ENCODE measurements at places on chromosomes 2 and 18.

DNA sequence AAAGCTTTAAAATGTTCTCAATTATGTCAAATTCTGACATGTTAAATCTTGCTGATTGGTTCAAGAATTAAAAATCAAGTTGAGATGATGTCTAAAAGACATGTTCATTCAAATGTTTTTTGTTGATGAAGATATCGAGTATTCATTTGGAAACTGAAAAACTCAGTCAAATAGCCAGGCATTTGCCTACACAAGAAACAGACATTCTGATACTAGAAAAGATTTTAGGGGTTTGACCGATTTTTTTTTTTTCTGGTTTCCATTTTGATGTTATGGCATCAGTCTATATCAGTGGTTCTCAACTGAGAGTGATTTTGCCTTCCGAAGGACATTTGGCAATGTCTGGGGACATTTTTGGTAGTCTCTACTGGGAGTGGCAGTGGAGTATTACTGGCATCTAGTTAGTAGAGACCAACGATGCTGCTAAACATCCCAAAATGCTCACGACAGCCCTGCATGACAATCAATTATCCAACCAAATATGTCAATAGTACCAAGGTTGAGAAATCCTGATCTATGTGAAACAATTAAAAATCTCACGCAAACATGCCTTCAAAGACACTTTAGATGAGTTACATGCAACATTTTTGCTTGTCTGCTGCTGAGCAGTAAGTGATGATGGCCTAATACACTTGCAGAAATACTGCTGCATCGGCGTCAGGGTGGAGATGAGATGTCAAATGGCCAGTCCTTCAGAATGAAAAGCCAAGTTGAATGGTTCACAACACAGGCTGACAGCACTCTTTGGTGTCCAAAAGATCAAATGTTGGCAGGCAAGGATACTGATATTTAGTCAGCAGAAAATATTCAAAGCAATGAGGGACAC, 12.5 kb downstream of the RASGRP3 start:
- no peak for DNase-seq

DNA sequence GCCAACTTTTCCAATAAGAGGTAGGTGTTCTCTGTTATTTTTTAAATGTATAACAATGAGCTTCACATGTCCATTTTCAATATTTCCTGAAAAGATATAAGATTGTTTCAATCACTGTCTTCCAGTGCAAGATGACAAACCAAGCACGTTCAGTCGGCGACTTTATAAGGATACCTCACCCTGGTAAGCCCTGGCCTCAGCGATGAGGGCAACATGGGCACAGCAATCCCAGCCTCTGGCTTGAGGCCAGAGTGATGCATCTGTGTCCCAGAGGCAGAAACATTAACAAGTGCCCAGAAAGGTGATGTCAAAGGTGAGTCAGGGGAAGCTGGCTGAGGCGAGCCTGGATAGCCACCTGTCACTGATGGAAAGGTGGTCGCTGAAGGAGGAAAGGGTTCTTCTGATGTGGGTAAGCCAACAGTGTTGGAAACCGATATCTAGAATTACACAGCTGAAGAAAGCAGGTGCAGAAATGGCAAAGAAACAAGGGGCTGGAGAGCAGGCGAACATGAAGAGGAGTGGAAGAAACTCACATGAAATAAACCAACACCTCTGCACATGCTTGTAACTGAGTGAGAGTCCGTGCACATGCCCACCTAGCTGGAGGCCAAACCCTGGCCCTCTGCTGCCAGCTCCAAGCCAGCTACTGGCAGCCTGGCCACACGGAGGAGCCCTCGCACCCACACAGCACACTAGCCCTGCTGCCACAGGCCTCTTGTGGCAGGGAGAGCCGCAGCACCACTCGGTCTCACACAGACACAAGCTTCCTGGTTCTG, 65.5 kb downstream of the FBXO15 start:
- DNase-seq: no peak

DNA sequence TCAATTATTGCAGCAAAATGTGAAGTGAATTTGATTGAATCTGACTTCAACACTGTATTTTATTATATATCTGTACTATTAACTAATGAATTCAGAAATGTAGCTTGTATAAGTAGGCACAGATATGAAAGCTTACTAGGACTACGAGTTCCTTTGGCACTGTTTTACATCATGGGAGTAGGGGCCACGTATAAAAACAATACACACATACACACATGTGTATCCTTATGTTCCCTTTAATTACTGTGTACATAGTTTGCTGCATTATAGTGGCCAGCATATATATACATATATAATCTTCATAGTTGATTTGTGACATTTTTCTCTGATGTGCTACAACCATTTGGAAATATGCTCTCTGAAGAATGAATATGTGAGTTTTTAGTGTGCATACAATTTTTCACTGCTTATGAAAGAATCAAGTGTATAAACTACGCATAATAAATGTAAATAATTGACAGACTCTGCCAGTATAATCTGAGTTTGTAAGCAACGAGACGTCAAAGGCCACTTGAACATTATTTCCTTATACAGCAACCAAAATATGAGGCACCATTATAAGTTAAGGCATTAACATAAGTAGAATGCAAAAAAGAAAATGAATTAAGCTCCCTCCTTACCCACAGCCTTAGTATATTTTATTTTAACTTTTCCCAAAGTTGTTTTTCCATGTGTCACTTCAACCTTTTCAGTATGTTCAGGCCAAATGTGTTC, 98.1 kb upstream of the GALNT5 start:
- no peak for DNase-seq

- DNase-seq: peak; percentile 44
Measured at GRCh38 chr18:80184243-80184772, 63.0 kb downstream of the PARD6G start.

DNA sequence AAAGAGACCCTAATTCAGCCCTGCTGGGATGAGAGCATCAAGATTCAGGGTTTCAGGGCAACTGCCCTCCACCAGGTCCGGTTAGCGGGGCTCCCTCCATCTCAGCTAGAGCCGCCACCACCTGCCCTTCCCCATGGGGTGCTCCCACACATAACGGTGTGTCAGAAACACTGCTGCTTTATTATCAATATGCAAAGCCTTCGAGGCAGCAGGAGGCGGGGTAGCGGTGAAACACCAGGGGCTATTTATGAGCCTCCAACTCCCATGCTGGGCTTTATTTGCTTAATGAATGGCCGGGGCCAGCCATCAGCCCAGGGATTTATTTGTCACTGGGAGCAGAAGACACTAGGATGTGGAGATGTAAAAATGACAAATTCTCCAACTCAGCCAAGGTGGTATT, 109.8 kb downstream of the GALNT14 start:
- DNase-seq: no peak

DNA sequence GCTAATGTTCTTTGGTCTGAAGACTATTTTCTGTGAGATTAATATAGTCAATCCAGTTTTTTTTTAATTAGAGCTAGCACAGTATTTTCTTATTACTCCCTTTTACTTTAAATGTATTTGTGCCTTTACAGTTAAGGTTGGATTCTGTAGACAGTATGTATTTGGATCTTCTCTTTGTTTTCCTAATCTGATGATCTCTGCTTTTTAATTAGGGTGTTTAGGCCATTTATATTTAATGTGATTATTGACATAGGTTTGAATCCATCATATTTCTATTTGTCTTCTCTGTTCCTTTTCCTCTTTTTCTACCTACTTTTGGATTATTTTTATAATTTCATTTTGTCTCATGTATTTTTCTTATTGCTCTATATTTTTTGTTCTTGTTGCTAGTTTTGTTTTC, 437.7 kb downstream of the CPS1 start:
- DNase-seq: no peak

DNA sequence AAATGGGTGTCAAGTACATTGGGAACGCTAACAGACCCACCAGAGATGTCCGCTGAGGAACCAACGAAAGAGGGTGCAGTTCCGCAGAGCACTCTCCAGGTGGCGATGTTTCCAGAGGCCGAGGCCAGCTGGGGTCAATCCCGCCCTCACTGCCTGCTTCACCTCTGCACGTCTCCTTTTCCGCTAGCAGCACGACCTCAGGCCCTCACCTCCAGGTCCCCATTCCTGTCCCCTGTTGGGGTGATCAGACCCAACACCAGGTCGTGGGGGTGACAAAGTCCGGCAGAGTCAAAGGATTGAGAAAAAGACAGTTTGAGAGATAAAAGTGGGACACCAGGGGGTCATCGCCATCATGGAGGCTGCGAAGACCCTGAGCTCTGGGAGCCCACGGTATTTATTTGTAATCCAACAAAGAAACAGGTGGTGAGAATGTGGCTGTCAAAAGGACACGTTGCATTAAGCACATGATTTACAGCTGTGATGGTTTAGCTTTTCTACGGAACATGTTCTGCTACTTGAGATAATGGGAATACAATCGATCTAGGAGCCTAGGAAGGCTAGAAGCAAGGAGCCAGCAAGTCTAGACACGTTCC, 27.3 kb downstream of the ZAP70 start:
- no peak for DNase-seq

- DNase-seq: no peak
Measured at GRCh38 chr2:168935810-168936581, 34.9 kb downstream of the G6PC2 start.

DNA sequence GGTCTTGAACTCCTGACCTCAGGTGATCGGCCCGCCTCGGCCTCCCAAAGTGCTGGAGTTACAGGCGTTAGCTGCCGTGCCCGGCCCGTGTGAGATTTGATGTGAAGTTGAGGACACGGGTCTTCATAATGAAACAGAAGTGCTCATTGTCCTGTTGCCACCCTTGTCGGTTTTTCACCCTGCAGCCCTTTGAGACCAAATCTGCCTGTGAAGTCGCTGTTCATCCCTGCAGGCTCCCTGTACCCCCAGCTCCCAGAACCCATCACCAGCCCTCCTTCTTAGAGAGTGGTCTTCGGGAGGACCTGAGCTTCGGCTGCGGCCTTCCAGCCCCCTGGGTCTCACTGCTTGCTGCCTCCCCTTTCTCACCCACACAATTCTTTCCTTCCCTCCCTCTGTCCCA, 325.2 kb downstream of the GBX2 start:
- DNase-seq: no peak

DNA sequence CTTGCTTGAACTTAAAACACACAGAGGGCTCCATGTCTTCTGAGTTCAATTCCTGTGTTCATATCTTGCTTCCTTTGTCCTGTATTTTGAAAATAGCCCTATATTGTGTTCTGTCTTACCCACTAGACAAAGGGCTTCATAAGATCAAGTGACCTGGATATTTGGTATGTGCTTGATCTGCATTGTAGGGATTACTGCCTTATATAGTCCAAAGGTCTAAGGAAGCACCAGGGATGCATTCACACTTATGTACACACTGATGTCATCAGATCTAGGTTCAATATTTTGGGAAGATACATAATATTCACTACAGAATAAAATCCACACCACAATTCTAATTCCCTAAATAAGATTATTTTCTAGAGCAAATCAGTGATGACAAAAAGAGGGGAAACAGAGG, 278.0 kb upstream of the KYNU start:
- no peak for DNase-seq

- no peak for DNase-seq
Measured at GRCh38 chr18:62081248-62081647, 105.6 kb downstream of the PIGN start.

DNA sequence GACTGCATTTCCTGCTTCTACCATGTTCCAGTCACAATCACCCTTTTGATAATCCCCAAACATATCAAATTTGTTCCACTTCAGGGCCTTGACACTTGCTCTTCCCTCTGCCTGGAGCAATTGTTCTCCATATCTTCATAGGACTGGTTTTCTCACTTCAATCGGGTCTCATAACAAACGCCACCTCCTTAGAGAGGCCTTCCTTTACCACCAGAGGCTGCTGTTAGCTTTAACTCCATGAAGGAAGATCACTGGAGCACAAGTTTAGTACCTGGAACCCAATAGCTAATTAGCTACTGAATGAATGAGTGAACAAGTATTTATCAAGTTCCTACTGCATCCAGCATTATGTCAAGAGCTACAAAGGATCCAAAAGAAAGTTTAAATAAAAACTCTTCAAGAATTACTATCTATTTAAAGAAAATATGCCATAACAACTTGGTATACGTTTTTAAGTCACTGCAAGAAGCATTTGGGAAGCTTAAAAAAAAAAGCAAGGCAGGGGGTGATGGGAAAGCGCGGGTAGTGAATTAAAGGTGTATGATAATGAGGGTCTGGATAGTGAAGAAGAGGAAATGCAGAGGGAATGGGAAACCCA, 58.8 kb downstream of the BAZ2B start:
- no peak for DNase-seq

GRCh38 chr2:72083751-72084583, 63.7 kb downstream of the CYP26B1 start:
- no peak for DNase-seq

DNA sequence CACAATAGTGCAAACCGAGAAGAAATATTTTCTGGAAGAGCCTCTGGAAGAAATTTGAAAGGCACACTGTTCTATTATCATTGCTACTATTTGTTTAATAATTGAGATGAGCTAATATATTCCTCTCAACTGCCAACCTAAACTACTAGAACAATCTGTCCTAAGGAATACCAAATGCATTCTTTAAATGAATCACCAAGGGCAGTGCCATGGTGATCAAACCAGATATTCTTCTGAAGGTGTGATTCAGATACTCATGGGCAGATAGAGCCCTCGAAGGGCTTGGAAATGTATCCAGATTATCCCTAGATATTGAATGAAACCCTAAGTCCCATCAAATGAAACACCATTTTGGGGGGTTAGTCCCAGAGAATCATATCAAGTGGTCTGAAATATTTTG, 76.6 kb downstream of the FIGN start:
- DNase-seq: no peak

- DNase-seq: no peak
Measured at GRCh38 chr18:23156134-23156533, 20.8 kb downstream of the CABLES1 start.

GRCh38 chr2:161170958-161171932, 11.0 kb downstream of the TANK start:
- no peak for DNase-seq

GRCh38 chr18:37501136-37501535, 64.5 kb downstream of the CELF4 start:
- DNase-seq: no peak

DNA sequence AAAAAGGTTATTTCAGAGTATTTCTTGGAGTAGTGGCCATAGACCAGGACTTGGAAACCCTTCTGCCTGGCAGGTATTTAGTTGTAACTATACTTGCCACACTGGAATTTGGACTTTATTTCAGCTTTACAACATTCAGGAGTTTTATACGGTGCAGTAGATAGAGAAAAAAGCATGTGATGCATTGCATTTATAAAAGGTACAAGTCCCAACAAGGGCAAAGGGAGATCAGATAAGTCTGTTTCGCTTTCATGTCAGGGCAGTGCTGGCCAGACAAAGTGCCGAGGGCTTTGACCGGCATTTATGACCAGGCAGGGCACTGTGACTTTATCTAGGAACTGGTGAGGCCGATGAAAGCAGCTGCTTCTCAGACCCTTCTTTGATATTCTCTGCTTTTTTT, 145.4 kb downstream of the RTN4 start:
- no peak for DNase-seq

DNA sequence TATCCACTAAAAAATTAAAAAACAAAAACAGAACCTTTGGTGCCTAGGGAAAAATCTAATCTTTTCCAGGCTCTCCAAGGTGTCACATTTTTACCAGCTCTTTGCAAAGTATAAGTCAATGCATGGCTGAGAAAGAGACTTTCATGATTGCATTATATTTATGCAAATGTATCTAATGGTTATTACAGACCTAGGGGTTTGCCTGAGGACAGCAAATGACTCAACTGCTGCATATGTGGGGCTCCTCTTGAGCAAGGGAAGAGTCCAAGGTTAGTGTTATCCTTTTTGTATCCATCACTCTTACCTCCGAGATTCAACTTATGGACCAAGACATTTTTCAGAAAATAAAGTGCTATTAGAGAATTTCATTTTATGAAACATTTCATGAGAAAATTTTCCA, 33.9 kb upstream of the RMP24 start:
- no peak for DNase-seq

Measured in sciatic nerve (tissue), 2 donors.